ENCODE measurements at places on chromosomes 3 and 15.
A peak's percentile ranks its signal among the peaks of the same experiment; 100 is the strongest.

GRCh38 chr3:14622368-14622767 lies 29.2 kb upstream of the CCDC174 start:
- no peak for DNase-seq

DNA sequence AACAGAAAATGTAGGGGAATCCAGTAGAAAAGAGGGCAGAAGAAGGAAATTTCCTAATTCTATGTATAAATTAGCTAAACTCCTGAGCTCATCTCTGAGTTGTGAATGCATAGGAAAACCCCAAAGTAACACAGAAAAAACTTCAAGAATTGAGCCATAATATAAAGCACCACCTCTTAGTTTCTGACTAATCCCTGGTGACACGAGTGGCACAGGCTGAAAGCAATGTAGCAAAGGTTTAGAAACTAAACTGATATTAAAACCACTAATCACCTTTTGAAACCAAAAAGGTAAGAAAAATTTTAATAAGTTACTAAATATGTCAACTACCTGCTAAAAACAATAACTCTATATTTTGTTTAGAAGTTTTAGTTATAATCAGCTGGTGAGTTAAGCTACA lies 255.6 kb upstream of the NECTIN3 start:
- DNase-seq, result no peak

DNA sequence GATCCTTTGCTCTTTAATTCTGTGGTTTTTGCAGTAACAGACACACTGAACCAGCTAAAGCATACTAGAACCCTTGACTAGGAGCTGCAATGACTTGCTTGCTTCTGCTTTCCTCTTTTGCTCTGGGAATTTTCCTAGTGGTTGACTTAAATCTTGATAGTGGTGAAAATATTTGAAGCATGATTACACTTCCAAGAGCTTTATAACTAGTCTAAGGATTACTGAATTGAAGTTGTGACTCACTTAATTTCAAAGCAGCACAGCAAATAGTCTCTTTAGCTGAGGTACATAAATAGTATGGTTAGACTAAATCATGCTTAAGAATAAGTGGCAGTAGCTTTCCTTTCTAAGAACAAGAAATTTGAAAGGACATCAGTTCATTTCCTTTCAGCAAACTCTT lies 513.5 kb upstream of the GBE1 start:
- no peak for DNase-seq

- no peak for DNase-seq
Measured at GRCh38 chr3:9552252-9552999, 1.2 kb downstream of the LHFPL4 start.

DNA sequence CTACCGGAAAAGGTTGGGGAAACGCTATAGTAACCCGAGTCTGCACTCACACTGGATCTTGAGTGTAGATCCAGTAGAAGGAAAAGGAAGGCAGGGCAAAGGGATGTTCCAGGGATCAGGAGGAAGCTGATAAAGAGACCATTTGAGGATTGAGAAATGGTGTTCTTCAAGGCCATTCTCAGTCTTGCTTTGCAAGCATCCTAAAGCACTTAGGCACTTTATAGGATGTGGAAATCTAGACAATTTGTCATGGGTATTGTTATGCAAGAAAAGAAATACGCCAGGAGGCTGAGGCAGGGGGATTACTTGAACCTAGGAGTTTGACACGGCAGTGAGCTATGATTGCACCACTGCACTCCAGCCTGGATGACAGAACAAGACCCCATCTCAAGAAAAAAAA lies 13.2 kb upstream of the SCAMP5 start:
- DNase-seq, result no peak

- DNase-seq, result no peak
Measured at GRCh38 chr15:92705764-92706163, 50.2 kb upstream of the FAM174B start.

DNA sequence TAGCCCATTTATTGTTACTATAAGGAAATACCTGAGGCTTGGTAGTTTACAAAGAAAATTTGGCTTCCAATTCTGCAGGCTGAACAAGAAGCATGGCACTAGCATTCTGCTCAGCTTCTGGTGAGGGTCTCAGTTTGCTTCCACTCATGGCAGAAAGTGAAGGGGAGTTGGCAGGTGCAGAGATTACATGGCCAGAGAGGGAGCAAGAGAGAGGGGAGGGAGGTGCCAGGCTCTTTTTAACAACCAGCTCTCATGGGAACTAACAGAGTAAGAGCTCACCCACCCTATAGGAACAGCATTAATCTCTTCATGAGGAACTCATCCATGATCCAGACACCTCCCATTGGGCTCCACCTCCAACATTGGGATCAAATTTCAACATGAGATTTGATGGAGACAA lies 437.9 kb downstream of the CHL1 start:
- DNase-seq, result no peak

- no peak for DNase-seq
Measured at GRCh38 chr3:169980055-169980454, 13.4 kb downstream of the SEC62 start.

GRCh38 chr3:42684632-42685362 lies 540 bp upstream of the KLHL40 start:
- DNase-seq, result no peak

DNA sequence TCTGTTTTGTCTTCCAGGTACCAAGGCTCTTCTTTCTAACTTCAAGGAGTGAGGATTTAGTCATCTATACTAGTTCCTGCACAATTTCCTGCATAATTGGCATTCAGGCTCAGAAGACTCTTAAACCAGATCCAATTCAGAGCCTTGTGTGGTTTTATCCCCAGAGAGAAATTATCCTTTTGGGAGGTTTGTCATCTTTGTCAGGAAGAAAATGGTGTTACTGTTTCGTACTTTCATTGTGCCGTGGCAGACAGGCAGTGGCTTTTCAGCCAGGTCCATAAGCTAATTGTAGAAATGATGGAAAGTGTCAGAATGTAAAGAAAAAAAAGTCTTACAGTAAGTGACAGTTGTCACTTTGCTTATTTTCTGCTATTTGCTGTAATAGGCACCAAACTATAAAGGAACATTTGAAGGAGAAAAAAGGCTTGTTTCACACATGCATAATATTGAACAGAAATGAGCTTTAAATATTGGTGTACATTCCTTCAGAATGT lies 82.8 kb downstream of the CADM2 start:
- DNase-seq, result no peak

GRCh38 chr15:84634228-84634837 lies 19.8 kb downstream of the WDR73 start:
- DNase-seq, result no peak

DNA sequence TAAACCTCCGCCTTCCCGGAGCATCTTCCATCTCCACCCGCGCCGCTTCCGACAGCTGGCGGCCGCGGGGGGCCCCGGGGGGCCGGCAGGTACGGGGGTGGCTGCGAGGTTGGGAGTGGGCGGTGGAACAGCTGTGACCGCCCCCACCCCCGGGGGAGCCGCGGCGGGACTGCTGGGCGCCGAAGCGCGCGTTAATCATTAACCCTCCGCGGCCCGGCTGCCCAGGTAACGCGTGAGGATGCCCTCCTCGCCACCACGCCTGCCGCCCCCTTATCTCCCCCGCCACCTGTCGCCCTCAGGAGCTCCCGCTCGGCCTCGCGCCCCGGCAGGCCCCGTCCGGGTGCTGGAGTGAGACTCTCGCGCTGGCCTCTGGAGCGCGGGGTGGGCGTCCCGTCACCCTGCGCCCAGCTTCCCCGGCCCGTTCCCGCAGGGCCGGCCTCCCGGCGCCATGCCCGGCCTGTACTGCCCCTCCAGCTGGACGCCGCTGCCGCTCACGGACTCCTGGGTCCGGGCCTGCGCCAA lies 757 bp downstream of the VWA5B2 start:
- DNase-seq, result peak; percentile 82

DNA sequence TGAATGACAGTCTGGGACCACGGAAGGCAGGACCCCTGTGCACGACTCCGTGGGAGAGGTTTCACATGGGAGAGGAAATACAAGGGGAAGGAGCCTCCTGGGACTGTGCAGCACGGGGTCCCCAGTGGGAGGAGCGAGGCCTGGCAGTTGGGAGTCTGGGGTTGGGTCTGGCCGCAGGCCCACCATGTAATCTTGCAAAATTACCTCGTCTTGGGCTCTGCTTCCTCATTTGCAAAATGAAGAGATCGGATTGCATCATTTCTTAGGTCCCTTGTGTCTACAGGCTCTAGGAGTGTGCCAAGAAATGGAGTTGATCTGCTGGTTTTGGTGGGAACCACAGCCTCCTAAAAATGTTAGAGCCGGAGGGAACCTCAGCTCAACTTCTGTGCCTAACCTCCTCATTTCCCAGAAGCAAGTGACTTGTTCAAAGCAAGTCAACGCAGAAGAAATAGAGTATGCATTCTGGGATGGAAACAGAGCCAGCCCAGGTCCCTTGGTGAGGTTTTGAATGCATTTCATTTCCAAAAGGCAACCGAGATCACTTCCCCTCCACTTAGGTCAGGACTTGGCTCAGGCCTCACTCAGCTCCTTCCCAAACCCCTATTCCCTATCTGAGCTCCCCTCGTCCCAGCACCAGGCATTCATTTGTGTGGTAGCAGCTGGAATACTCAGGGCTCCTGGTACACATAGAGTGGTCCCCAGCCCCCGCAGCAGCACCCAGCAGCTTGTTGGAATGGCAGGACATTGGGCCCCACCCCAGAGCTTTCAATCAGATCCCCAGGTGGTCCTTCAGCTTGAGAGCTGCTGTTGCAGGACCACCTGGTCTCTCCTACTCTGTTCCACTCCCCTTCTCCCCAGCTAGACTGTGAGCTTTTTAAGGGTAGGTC lies 267.7 kb downstream of the XXYLT1 start:
- peak; percentile 18 for DNase-seq

- no peak for DNase-seq
Measured at GRCh38 chr3:132984181-132984580, 54.0 kb upstream of the TMEM108 start.

- DNase-seq, result no peak
Measured at GRCh38 chr3:130473416-130473815, 43.6 kb upstream of the COL6A6 start.

DNA sequence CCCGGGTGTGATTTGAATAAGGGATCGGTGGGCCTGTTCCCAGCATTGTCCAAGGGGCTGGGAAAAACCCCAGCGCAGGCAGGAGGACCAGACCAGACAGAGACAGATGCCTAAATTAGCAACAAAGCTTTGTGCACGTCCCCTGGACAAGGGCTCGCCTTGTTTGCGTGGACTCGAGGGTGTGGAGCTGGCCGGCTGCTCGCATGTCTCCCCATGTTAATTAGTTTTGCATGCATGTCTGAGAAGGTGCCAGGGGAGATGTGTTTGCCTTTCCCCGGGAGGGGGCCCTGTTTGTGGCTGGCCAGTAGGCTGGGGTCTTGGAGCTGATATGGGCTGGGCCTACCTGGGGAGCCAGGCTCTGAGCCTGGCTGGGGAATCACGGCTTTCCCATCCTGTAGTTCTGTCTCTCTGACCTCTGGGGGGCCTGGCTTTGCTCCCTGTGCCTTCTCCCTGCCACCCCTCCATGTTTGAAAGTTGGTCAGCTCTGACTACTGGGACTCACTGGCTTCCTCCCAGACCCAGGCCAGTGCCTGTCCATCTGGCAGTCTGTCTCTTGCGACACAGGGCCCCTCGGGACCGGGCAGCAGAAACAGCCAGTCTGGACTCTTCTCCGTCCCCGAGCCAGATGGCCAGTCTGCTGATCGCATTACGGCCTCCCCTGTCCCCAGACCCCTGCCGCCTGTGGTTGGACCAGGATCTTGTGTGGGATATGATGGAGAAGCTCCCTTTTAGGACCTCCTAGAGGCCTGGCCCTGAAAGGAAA lies 55.4 kb upstream of the POLG start:
- DNase-seq, result no peak

- no peak for DNase-seq
Measured at GRCh38 chr3:155372281-155372680, 78.8 kb upstream of the STRIT1 start.

DNA sequence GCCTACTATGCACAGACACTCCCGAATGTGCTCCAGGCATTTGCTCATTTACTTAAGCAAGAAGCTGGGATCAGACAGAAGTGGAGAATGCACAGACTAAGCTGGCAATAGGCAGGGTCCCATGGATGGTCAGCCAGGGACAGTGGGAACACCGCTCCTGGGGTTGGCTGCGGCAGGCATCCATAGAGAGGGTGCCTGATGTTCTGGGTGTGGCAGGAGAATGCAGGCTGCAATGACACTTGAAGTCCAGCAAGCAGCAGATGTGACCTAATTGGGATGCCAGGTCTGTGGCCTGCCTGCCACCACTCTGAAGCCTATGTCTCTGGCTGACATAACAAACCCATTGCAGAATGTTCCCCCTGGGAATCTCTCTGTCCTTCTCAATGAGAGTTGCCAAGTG lies 40.2 kb upstream of the SLC6A11 start:
- DNase-seq, result no peak

DNA sequence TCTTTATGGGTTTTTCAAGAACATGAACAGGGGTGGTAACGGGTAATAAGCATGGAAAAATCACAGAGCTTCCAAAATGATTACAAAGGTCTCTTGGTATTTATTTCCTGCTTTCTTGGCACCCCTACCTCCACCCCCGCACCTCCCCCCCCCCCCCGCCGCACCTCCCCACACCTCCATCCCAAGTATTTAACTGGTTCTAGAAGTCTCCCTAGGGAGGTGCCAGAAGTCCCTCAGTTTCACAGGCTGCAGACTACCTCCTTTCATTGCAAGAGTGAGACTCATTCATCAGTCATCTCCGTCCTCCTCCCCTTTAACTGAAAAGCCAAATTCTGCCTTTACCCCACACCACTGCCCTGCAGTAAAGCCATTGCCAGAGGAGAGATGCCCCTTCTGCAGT lies 169.4 kb downstream of the ALDH1A2 start:
- no peak for DNase-seq

- no peak for DNase-seq
Measured at GRCh38 chr15:66157507-66157906, 96.0 kb downstream of the MEGF11 start.

DNA sequence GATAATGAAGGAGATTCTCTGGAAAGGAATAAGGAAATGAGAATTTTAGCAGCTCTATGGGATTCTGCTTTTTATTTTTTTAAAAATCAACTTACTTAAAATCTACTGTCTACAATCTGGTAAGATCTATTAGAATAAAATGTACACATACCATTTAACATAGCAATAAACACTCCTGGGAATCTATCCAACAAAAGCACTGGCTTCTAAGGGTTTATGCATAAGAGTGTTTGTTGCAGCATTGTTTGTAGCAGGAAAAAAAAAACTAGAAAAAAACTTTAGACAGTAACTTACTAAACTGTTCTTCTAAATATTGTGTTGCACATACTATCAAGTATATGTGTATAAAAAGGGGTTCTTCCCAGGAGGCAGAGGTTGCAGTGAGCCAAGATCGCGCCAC lies 15.7 kb upstream of the RBP1 start:
- no peak for DNase-seq

- DNase-seq, result no peak
Measured at GRCh38 chr3:86563400-86563970, 427.5 kb downstream of the VGLL3 start.

DNA sequence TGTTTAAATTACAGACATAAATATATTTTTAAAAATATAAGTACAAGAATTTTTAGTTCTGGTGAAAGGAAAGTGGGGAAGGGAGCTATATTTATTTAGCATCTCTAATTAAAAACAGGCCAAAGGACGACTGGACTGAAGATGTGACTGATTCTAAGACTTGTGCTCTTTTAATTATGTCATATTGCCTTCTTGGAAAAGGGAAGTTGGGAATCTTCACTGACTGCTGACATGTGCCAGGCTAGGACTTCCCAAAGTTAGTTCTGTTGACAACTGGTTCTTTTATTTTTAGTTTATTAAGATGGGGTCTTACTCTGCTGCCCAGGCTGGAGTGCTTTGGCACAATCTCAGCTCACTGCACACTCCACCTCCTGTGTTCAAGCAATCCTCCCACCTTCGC lies 13.5 kb downstream of the CNOT10 start:
- DNase-seq, result no peak
